ENCODE measurements at places on chromosomes 12 and 14.
A peak's percentile ranks its signal among the peaks of the same experiment; 100 is the strongest.

DNA sequence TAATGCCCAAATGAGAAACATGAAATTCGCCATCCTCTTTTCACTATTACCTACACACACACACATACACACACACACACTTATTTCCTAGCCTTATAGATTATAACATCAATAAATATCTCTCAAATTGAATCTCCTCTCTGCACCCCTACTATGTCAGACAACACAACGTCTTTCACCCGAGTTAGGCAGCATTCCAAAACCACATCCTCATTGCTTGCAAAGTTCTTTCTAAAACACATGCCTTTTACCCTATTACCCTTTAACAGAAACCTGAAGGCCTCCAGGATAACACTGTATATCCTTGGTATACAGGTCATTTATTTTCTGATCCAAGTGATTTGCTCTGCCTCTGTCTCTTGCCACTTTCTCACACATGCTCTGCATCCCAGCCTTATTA, 56.3 kb downstream of the KCNH5 start:
- DNase-seq, result peak; percentile 2

- DNase-seq, result peak; percentile 23
These were observed 34.2 kb upstream of the C12orf50 start for GRCh38 chr12:88063375-88063774.

GRCh38 chr14:78612666-78613065, 442.5 kb downstream of the NRXN3 start:
- DNase-seq, result no peak

GRCh38 chr12:131794061-131794460, 34.1 kb upstream of the MMP17 start:
- DNase-seq, result no peak

GRCh38 chr12:48977290-48978281, 536 bp upstream of the WNT1 start:
- peak; percentile 48 for DNase-seq

GRCh38 chr14:104599446-104599845, 5.1 kb downstream of the TMEM179 start:
- no peak for DNase-seq

GRCh38 chr12:5796171-5796958, 148.7 kb downstream of the ANO2 start:
- DNase-seq, result peak; percentile 3

DNA sequence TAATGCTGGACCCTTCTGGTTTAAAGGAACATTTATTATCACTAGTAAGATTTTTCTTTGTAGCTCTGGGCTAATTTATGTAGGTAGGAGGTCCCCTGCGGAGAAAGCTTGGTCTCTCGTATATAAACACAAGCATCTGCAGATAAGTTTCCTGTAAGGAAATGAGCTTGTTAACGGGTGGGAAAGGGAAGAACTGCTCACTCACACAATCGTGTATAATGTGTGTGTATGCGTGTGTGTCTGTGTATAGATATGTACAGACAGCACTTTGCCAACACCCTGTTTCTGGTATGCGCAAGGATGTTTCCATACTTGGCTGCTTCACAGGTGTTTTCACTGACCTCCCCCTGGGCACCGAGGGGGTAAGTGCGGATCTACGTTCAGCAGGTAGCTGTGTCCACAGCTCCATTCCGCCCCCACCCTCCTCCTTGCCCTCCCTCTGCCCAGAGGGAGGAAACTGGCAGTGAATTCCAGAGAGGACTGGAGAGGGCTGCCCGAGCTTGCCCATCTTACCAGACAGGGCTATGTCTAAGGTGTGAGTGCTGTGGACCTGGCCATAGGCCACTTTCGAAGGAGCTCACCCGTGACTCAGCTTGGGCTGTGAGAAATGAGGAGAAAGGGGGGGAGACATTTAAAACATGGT, 65.2 kb downstream of the NINJ2 start:
- no peak for DNase-seq

DNA sequence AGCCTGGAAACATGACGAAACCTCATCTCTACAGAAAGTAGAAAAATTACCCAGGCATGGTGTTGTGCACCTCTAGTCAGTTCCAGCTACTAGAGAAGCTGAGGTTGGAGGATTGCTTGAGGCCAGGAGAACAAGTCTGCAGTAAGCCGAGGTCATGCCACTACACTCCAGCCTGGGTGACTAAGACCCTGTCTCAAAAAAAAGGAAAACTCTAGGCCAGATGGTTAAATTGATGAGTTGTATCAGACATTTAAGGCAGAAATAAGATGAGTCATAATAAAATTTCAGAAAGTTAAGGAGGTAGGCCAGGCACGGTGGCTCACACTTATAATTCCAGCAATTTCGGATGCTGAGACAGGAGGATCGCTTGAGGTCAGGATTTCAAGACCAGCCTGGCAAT, 10.7 kb downstream of the EIF2S1 start:
- DNase-seq, result no peak

DNA sequence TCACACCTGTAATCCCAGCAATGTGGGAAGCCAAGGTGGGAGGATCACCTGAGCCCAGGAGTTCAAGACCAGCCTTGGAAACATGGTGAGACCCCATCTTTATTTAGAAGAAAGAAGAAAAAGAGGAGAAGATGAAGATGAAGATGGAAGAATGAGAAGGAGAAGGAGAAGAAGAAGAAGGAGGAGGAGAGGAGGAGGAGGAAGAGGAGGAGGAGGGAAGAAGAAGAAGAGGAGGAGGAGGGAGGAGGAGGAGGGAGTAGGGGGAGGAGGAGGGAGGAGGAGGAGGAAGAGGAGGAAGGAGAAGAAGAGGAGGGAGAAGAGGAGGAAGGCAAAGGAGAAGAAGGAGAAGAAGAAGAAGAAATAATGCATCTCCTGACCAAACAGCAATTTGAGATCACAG, 9.0 kb upstream of the KRT1 start:
- DNase-seq, result no peak

GRCh38 chr14:103699901-103700752, 15.1 kb downstream of the XRCC3 start:
- no peak for DNase-seq

GRCh38 chr14:22491683-22492621, 97.1 kb downstream of the DAD1 start:
- no peak for DNase-seq

GRCh38 chr14:69615121-69615495, 3.7 kb downstream of the SUSD6 start:
- no peak for DNase-seq

- DNase-seq, result no peak
These were observed 43.9 kb downstream of the CCDC88C start for GRCh38 chr14:91373591-91374254.

- no peak for DNase-seq
These were observed 138.4 kb downstream of the ADGRD1 start for GRCh38 chr12:131091976-131092691.

DNA sequence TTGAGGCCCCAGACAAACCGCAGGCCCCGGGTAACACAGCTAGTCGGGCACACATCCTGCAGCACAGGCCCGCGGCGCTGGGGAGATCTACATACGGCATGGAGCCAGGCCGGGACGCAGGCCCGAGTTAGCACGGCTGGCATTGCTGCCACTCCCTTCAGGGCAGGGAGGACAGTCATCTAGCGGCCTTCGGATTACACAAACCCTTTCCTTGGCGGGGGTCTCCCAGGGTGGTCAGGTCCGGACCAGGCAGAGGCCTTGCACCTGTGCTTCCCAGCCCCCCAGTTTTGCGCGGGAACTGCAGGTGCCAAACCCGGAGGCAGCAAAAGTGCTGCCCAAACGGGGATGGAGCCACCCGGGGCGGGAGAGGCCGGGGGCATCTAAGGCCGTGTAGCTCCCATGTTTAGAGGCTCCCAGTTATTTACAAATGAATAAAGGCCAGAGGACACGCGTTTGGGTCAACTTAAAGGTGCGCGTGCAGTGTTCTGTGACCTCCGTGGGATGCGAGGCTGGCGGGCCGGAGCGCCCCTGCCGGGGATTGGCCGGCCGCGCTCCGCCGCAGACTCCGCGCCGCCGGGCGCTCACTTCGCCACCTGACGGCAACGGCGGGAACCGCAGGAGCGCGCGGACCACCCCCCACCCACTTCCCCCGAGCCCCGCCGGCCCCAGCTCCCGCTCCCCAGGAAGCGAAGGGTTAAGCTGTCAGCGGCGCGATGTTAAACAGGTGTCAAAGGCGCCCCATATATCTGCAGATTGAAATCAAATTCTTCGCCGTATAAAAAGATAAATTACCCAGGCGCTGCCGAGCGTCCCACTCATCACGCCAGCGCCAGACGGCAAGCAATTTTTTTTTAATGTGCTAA, 18.1 kb downstream of the VSX2 start:
- DNase-seq, result peak; percentile 30

GRCh38 chr12:84718906-84719305, 193.7 kb downstream of the SLC6A15 start:
- no peak for DNase-seq

- DNase-seq, result no peak
These were observed 160.2 kb upstream of the LMNTD1 start for GRCh38 chr12:25713264-25713663.

DNA sequence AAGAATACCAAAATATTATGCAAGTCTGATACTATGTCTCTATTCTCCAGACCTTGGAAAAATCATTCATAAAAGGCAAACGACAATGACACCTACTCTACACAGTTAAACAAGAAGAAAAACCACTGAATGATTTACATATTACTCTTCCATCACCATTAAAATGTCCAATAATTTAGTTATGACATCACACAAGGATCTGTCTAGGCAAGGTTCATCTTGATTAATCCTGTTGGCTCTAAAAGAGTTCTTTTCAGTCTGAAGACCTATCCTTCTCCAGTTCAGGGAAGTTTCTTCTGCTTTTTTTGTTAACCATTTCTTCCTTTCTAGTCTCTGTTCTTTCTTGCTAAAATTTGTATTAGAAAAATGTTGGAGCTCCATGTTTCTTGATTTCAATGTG, 64.0 kb downstream of the OSBPL8 start:
- no peak for DNase-seq

DNA sequence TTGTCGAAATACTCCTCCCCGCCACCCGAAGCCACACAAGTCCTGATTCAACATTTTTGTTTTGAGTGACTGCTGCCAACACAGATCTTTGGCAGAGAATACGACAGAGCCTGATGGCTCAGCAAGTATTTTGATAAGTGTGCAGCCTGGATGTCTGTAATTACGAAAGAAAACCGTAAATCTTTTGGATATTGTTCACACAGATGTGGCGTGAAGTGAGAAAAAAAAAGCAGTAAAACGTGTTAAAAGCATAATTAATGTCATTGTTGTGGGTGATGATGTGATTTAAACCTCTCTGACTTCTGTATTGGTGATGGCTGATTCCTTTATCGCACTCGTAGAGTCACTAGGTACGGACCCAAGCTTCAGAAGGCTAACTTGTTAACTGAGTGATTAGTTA, 98.7 kb downstream of the PHETA1 start:
- DNase-seq, result no peak

DNA sequence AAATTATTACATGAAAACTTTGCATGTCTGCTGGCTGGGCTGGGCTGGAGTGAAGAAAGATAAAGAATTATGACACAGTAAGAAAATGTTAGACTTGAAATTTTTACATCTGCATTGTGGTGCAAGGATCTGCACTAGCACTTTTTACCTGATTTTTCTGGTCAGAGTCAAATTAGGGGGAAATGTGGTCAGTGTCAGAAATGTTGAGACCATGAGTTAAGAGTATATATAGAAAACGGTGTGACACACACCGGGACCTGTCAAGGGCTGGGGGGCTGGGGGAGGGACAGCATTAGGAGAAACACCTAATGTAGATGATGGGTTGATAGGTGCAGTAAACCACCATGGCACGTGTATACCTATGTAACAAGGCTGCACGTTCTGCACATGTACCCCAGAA, 90.3 kb downstream of the IGF1 start:
- DNase-seq, result no peak

DNA sequence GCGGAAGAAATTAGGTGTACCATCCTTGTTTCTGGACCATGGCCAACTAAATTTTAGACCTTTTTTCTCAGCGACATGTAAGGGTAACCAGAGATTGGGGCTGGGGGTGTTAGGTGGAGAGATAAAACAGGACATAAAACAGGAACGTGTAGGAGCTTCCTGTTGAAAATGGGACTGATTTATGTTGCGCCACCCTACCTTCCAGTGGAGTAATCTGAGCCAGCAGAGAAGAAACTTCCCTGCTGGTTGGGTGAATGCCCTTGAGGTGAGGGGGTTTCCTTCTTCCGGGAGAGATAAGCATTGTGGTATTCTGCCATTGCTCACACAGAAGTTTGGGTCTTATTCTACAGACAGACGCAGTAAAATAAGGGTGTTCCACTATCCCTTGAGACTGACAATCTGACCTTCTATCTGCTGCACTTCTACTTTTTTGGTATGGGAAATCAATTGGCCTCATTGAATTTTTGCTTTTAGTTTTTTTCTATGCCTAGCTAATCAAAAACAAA, 417.6 kb downstream of the PCNX1 start:
- DNase-seq, result peak; percentile 72

GRCh38 chr12:9732921-9733461, at the start of gene CLECL1:
TSS of gene CLECL1 (minus strand) at chr12:9733097.
- DNase-seq, result no peak

GRCh38 chr14:71698027-71698426, 234.2 kb upstream of the RGS6 start:
- no peak for DNase-seq

DNA sequence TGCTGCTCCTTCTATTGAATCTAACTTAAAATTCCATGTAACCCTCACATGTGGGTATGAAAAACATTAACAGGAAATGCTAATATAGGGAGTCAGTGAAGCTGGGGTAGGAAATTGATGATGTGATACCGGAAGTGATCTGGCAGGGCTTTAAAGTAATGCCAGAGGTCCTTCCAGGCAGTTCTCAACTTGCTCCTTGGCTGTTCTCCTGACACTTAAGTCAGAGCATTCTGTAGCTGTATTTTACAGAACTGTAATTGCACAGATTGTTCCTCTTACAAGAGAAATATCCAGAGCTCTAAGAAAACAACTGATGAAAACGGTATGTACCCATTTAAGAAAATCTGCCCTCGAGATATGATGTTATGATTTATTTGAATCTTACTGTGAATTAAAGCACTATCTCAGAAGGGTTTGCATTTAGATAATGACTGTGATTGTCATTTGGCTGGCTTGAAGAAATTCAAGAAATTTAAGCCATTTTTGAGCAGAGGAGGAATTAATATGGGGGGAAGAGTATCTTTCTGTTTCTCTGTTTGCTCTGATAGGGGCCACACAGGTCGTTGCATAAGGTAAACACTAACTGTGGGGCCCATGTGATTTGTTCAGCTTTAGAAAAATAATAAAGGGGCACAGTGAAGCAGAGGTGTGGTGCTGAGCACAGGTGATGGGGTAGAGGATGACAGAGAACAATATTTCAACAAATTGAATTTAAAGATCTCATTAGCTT, 88.4 kb downstream of the BBS10 start:
- DNase-seq, result peak; percentile 94

GRCh38 chr14:100114109-100114765, 45.2 kb downstream of the DEGS2 start:
- DNase-seq, result no peak

- DNase-seq, result no peak
These were observed 77.6 kb downstream of the LGMN start for GRCh38 chr14:92670643-92671366.

DNA sequence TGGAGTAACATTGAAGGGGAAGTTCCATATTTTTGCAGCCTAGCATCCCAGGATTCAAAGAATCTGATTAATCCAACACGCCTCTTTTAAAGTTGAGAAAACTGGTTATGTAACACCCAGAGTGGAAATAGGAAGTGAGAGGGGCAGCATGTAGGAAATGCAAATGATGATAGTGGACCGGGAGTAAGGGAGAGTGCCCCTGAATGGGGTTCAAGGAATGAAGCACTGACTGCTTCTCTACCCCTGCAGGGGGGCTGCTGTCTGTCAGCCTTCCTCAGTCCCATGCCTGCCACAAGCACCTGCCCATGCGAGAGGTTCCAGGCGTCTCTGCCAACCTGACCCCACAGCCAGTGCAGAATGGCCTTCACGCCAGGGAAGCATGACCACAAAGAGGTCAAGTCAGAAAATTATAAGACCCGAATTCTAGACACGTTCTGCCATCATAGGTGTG, 126.5 kb upstream of the CCND2 start:
- no peak for DNase-seq
